ENCODE measurements at places on chromosomes 5 and 9. TPM values are rescaled to one million over a fixed set of nuclear protein-coding genes. Genes with fewer than 3 reads are reported as not detected.

PRR16 gene
- not detected for total RNA-seq

PAEP gene
- not detected for total RNA-seq

SLC6A7 gene
- total RNA-seq = not detected

JAK2 gene
- 12.6 TPM for total RNA-seq

TMED7 gene
- 57.9 TPM for total RNA-seq

WDR38 gene
- not detected for total RNA-seq

MXD3 gene
- total RNA-seq = 12.4 TPM

FGF18 gene
- total RNA-seq = 0.16 TPM
